ENCODE measurements at places on chromosomes 11 and 22.

GRCh38 chr11:16874275-16874975 is 136.0 kb downstream of the C11orf58 start:
- no peak for DNase-seq

DNA sequence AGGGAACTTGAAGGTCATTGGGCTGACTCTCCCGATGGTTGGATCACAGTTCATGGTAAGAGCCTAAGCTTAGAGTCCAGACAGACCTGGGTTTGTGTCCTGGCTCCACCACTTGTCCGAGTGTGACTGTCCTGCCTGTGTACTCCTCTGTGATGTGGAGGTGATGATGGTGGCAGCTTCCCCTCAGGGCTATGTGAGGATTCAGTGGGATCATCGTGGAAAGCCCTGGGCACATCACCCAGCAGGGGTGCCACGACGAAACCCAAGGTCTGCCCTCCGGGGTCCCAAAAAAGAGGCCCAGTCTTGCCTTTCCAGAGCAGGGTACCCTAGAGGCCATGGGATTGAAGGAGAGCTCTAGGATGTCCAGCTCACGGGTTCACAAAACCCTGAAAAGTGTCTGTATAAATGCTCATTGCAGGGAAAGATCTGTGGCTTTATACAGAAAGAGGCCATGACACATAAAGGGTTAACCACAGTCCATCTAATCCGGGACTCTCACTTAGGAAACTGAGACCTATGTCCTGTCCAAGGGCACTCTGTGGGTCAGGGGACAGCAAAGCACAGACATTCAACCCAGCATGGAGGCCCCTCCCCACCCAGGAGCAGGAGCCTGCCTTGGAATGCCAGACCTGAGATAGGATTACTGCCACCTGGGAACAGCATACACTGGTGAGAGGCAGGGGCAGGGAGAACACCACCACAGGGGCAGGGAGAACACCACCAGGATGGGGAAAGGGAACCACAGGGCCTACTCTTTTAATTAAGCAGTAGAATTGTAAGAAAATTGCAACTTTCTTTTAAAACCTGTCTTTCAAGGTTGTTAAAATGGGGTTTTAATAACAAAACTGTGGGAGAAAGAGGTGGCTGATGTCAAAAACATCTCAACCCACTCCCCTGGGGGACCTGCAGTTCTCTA is 51.3 kb downstream of the IGLL5 start:
- no peak for DNase-seq

DNA sequence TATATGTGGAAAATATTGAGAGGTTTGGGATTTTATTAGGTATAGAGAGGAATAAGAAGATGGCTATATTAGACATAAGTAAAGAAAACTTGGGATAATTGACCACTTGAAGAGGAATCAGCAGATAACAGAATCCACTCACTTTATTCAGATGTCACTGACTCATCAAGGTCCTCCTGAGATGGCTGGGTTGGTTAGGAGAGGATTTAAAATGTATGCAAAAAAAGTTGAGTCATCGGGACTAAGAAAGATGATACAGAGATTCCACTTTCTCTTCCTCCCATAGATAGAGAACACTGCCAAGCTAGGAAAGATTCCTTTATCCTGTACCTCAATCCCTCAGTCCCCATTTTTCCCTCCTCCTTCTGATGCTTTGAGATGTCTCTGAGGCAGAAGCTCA is at the start of gene OR6A2:
OR6A2 (minus strand) TSS at position 288 of the 400 bp plus-strand sequence. CDS start 3,981 bp downstream, outside the sequence.
- DNase-seq, result peak; percentile 0

DNA sequence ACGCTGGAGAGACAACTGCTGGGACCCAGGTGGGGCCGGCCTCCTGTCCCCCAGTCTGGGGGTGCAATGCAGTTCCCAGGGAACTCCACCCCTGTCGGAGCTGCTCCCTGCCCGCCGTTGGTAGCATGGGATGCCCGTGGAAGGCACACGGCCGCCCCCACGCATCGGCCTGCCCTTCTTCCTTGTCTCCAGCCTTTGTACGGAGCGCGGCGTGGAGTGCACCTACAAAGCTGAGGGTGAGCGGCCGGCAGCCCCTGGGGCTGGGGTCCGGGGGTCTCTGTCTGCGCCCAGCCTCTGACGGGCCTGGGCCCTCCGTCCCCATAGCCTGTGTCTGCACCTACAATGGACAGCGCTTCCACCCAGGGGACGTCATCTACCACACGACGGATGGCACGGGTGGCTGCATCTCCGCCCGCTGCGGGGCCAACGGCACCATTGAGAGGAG is 23.2 kb downstream of the MUC5AC start:
- DNase-seq, result no peak

DNA sequence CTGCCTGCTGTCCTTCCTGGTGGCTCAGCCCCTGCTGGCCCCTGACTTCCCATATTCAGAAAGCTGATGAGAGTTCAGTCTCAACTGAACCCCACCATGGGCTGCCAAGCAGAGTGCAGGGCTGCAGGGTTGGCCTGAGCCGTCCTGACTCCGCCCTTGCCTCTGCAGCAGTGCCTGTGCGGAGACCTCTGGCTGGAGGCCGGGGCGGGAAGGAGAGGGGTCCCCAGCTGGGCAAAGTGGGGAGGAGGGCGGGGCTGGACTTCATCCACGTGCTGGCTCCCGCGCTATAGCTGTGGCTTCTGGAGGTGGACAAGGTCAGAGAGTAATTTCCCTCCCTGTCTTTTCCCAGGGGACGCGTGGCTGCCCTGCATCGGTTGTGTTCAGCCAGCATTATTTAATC is 13.6 kb downstream of the GLB1L3 start:
- no peak for DNase-seq

- DNase-seq, result no peak
Measured at GRCh38 chr11:103897160-103897936, 139.1 kb upstream of the DDI1 start.

- DNase-seq, result no peak
Measured at GRCh38 chr11:1651411-1651980, 21.9 kb downstream of the KRTAP5-5 start.
